ENCODE measurements at places on chromosomes 7 and 10.
A peak's percentile ranks its signal among the peaks of the same experiment; 100 is the strongest.

DNA sequence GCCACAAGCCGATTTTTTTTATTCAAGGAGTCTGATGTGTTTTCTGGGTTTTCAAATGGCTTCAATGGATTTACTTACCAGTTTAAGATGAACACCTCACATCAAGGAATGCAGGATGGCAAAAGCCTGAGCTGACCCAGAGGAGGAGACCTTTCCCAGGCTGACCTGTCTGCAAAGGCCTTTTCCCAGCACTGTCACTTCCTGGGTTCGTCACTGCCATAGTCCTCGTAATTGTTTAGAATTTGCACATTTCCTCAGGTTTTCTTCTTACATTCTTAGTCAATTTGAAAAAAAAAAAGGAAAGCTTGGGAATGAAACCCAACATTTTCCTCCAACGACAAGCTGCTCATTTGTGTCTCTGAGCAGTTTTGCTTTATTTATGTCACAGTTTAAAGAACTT lies 42.0 kb downstream of the PTER start:
- no peak for DNase-seq

DNA sequence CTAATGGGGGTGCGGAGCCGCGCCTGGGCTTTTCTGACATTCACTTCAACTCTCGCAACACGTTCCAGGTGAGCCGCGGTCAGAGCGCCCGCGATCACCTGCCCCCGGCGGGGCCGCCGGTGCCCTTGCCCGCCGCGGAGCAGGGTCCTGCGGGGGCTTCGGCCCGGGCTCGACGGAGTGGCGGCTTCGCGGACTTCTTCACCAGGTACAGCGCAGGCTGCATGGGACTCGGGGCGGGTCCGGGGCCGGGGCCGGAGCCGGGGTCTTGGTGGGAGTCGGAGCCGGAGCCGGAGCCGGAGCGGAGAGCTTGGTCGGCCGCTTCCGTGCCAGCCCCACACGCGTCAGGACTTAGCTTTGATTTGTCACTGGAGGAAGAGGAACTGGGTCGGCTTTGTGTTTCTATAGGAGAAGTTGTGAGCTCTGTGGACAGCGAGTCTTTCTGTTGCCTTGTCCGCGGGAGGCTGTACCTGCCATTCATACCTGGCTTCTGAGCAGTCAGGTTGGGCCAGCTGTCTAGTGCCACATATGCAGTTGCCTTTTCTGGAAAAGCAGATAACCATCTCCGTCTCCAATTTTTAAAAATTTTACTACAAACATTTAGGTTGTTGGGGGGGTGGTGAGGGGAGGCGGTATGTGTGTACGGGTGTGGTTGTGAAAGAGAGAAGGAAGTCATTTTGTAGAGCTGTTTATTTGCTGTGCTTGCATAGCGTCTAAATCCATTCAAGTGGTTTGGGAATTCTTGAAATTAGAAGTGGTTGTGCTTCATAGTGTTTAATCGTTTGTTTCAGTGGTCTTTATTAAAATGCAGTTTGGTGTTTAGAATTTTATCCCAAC lies 1.3 kb downstream of the TBC1D12 start:
- no peak for DNase-seq

DNA sequence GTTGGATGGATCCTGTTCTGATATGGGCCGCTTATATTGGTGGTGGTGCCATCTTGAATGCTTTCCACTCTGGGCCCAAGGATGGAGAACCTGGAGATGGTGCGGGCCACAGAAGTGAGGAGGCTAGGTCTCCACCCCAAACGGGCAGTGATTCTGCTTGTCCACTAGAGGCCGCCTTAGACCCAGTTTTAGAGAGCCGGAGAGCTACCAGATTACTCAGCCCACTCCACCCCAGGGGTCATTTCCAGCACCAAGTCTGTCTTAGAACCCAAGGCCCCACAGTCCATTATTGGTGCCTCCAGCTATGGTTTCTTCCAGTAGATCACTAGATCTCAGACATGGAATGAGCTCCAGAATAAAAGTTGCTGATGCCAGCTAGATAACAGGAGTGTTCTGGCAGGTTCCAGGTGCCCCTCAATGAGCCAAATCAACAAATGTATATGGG lies 11.8 kb upstream of the CAMK2G start:
- DNase-seq, result peak; percentile 63

GRCh38 chr10:103433858-103434257 lies 18.3 kb downstream of the CALHM2 start:
- DNase-seq, result no peak

DNA sequence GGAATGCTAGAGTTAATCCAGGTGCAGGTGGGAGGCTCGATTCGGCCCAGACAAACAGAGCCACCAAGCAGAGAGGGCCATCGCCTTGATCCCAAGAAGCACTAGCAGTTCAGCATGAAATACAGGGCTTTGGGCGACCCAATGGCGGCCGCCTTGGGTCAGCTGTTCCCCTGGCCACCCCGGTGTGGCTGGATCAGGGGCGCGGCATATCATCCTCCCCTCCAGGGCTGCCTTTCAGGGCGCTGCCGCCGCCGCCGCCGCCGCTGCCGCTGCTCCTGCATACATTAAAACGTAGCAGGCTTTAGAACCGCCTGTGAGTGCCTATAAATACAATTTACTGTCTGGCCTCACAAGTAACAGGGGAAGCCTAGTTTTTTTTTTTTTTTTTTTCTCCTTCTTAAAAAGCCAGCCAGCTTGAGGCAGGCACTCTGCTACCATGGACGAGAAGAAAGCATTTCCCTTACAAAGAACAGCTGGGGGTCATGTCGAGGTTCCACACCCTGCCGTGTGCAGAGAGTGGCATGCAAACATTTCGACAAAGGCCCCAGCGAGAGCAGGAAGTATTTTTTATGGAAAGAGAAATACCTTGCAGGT lies 57.7 kb upstream of the EFCAB10 start:
- DNase-seq, result no peak

All from central memory CD4-positive, alpha-beta T cell (primary cell).